ENCODE measurements at places on chromosomes 6 and 20. TPM values are rescaled to one million over a fixed set of nuclear protein-coding genes. Genes with fewer than 3 reads are reported as not detected.

DNA sequence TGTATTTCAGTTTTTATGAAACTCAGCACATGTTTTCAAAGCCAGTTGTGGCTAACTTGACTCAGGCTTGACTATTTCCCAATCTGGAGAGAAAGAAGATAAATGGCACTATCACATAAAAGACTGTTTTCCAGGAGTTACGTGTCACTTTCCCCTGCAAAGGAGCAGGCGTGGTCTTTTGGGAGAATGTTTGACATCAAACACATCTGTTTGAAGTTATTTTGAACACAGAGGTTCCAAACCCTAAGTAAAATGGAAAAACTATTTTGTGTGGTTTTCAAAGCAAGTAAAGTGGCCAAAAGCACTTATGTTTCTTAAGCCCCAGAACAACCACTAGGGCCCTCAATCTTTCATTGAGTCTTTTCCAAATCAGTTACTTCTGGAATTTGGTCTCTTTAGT, 89.7 kb downstream of the FOXF2 start:
- no peak for DNase-seq

GRCh38 chr20:1327827-1328679, 886 bp downstream of the SDCBP2 start:
- peak; percentile 6 for DNase-seq

GRCh38 chr6:84733889-84734288, 30.5 kb downstream of the TBX18 start:
- no peak for DNase-seq

- DNase-seq, result no peak
Observed at GRCh38 chr20:21436205-21436604, 38.9 kb upstream of the NKX2-4 start.

DNA sequence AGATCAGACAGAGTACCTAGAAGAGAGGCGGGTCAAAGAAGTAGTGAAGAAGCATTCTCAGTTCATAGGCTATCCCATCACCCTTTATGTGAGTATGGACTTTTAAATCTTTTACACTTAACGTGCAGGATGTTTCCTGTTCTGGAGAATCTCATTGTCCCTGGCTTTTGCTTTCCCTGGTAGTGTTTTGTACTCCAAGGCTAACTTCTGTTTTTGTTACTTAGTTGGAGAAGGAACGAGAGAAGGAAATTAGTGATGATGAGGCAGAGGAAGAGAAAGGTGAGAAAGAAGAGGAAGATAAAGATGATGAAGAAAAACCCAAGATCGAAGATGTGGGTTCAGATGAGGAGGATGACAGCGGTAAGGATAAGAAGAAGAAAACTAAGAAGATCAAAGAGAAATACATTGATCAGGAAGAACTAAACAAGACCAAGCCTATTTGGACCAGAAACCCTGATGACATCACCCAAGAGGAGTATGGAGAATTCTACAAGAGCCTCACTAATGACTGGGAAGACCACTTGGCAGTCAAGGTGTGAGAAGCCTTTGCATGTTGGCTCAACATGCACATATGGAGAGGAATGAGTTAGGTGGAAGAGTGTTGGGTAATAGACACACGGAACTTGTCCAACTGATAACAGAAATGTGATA, 3.3 kb downstream of the HSP90AB1 start:
- no peak for DNase-seq

DNA sequence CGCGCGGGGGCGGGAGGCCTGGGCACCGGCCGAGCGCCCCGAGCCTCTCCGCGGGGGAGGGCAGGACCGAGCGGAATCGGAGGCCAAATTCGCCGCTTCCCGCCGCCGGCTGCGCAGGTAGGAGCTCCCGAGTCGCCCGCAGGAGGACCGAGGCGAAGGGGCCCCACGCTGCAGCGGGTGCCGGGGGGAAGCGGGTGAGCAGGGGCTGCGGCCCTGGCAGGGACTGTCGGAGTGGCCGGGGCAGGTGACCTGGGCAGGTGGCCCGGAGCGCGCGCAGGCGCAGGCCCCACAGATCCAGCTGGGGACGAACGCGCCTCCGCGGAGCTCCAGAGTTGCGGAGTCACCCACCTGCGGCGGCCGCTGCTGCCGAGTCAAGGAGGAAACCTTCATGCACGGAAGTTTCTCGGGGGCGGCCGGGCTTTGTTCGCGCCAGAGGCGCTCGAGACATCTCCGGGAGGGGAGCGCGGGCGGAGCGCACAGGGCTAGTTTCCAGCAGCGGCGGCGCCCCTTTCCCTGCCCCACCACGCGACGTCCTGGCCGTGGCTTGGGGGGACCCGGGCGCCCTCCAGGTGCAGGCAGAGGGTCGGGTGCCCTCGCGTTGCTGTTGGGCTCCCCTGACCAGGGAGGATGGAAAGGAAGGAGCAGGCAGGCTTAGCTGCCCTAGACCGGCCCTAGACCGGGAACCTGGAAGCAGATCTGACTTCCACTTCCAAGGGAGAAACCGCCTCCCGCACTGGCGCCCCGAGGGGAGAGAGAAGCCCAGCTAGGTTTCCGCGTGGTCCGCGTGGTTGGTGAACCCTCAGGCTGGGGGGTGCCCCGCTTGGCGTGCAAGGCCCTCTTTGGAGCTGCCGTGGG, 590 bp downstream of the SLCO4A1 start:
- peak; percentile 70 for DNase-seq

GRCh38 chr6:31161216-31162126, 3.1 kb downstream of the TCF19 start:
- no peak for DNase-seq

DNA sequence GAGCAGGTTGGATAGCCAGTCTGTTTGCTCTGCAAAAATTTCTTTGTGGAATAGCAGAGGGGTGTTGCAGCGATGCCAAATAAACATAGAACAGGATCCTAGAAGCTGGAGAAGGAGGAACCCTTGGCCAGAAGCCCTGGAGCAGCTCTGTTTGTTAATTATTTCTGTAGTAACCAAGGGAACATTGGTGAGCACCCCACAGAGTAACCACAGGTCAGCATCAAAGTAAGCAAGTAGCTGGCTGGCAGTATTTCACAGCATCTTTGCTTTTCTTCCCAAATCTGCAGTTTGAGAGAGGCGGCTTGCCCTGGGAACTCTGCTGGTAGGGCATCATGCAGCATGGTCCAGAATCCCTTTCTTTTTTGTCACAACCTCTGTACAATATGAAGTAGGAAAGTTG, 12.7 kb upstream of the APMAP start:
- DNase-seq, result no peak

DNA sequence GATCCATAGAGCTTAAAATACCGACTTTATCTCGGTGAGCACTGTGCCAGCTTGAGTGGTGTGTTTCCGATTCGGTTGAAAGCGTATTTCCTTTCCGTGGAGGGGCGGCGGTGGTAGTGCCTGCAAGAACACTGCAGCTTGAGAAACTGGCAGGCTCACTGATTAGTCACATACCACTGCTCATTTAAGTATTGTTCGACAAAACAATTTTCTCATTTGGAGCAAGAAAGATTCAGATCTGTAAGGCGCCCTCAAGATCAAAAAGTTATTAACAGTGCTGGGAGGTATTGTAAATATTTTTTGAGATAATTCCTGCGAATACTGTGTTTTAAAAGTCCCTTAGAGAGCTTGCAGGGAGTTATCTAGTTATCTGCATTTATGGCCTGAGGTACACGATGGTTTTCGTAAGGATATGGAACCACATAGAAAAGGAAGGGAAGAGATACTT, 1.3 kb downstream of the MAPK14 start:
- DNase-seq, result peak; percentile 88

GRCh38 chr20:59242714-59243626, 57.4 kb upstream of the EDN3 start:
- DNase-seq, result peak; percentile 60

DNA sequence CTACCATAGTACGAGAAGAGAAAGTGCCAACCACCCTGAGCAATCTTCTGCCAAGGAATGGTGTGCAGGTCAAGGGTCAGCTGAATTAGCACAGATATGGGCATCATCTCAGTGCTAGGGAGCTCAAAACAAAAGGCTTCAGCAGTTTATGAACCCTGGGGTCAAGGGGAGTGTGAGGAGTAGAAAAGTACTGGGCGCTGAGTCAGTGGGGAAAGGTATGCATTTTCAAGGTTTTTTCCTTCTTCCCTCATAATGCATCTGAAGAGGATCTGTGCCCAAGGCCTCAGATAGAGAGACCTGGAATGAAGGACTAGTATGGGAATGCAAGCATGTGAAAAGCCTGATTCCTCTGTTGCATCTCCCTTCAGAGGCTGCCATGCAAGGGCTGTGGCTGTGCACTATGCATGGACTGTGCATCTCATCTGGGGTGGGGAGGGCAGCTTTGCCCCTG, 81.7 kb downstream of the PERP start:
- no peak for DNase-seq

DNA sequence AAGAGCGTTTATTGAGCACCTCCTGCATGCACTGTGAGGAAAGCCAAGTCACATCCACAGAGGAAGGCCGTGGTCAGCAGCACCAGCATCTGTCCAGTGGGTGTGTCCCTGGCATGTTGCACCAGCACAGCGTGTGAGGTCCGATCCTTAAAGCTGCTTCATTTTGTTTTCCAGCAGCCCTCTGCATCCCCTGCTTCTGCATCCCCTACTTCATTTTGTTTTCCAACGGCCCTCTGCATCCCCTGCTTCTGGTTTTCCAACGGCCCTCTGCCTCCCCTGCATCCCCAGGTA, 147.8 kb downstream of the SYCP2 start:
- no peak for DNase-seq

DNA sequence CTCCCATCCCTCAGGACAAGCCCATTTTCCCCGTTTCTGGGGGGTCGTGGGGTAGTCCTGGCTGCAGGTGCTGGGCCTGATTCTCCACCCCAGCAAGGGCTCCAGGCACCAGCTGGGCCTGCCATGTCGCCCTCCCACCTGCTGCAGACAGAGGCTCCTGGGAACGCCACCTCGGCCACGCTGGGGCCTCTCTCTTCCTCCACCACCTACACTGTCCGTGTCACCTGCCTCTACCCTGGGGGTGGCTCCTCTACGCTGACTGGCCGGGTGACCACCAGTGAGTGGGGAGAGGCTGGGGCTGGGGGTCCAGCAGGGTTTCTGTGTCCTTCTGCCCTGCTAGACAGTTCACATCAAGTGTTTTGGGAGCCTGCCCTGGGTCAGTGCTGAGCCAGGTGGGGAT, 19.3 kb downstream of the COL20A1 start:
- DNase-seq, result no peak

DNA sequence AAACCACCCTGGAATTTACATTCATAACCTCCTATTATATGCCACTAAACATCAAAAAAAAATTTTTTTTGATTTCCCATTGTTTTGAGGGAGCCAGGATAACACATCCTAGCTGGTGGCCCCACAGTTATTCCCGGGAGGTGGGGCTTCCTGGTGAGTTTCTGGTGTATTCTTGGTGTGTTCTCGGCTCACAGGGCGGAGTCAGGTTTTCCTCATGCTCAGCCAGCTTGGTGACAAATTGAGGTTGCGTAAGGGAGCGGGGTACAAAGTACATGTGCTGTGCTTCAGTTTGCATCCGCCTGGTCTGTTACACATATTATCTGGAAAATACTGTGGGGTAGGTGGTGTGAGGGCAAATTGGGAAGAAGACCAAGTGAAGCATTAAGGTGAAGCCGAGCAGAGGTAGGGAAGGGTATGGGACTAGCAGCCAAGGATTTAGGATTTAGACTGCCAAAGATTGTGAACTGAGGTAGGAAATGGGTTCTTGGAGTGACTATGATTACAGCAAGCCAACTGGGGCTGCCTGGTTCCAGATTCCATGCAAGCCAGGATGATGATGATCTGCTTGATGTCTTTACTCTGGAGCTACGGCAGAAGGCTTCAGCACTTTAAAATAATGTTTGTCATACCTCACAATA, 46.2 kb upstream of the EEF1A1 start:
- no peak for DNase-seq

DNA sequence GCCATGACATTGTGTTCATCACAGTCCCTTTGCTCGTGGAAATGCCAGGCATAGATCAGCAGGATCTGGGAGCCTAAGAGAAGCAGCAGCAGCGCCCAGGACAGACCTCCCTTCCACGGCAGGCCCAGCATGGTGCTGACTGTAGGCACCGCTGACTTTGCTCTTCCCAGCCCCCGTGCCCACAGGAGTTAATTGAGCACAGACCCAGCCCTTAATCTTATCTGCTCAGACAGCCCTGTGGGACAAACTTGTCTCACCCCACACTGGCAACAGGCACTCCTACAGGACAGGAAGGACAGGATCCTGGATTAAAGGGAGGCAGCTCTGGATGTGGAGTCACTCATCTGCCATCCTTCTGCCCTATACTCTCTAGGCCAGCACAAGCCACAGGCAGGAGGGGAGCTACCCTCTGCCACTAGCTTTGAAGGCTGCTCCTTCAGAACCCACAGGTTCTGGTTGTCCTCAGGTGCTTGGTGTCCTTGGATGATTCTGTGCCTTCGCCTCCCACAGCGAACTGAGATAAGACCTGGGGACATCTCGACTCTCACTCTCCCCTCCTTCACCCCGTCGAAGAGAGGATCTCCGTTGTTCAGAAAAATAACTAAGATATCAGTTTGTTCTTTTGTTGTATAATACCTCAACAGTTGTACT, at the start of gene CST9L:
Gene CST9L (minus strand): TSS at position 165 of the 651 bp plus-strand sequence. CDS start 34 bp downstream, at position 131.
- no peak for DNase-seq

DNA sequence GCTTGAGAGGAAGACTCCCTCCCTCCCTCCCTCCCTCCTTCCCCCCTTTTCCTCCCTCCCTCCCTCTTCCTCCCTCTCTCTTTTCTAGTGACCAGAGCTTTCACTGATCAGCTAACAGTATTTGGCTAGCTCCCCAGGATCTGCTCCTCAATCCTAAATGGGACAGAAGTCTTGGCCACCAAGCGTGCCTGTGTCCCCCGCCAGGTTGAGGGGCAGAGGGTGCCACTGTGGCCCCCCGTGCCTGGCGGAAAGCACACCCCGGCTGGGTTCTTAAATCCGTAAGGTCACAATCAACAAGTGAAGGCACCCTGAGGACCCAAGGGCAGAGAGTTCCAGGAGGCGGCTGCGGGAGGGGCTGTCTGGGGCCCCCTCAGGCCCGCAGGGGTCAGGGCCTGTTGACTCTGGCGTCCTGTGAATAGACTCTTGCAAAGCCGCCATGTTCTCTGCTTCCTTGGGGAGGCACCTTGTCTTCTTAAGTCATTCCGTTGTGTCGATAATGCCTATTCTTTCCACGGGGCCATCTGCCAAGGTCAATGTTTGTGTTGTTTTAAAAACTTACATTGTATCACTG, 38.9 kb upstream of the STX16 start:
- no peak for DNase-seq

FLRT3 gene
- not detected for total RNA-seq

PIGT gene
- total RNA-seq, result 44.4 TPM

STMND1 gene
- not detected for total RNA-seq

Data from activated CD4-positive, alpha-beta memory T cell treated with anti-CD3 and anti-CD28 coated beads for 36 hours (primary cell).